ENCODE measurements at places on chromosomes 16 and 17. TPM values are rescaled to one million over a fixed set of nuclear protein-coding genes. Genes with fewer than 3 reads are reported as not detected.

The SYT17 gene
- 1.9 TPM for total RNA-seq

The EPOP gene
- 0.54 TPM for total RNA-seq

The RRAD gene
- 88.3 TPM for total RNA-seq

The MPG gene
- 202 TPM for total RNA-seq

The TBC1D3H gene
- 0.27 TPM for total RNA-seq

DNA sequence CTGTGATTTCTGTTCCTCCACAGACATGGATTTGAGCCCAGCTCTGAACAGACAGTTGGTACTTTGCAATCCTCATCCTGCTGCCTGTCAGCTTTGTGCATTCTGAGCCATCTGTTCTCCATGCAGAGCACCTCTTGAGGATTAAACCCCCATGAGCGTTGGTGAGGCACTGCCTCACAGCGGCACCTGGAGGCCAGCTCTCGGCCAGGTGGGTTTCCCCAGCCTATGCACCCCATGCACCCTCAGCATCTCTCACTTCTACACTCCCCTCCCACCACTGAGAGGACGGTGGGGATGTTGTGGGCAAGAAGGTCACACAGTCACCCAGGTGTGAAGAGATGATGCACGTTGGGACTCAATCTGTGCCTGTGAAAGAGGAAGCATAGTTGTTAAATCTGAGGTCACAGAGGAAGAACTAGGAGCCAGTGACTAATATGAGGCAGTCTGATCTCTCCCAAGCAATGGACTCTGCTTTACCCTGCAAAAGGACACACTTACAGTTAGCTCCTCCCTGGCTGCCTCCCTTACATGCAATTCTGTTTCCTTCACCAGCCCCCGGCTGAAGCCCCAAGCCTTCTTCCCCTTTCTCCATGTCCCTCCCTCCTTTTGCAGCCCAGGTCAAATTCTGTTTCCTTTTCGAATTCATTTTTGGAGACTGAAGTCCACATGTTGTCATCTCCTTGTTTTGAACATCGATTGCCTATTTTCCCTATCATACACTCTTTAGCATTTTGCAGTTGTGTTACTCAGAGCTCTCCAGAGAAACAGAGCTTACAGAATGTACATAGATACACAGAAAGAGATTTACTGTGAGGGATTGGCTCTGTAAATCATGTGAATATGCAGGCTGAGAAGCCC lies 58.5 kb downstream of the HS3ST3B1 start:
- no peak for DNase-seq

DNA sequence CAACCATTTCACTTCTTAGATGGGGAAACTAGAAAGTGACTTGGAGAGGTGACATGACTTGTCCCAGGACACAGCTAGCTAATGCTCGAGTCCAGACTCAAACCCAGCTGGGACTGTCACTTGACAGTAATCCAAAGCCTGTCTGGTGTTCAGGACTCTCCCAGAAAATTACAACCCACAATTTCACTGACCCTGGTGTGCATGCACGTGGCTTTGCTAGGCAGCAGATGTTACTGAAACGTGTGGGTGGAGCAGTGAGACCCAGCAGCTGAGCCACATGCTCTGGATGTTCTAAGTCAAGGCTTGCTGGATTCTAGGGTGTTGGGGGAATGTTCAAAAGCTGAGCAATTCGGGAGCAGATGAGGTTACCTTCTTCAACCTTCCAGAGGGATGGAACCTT lies 364.6 kb downstream of the GRIN2A start:
- DNase-seq, result no peak

DNA sequence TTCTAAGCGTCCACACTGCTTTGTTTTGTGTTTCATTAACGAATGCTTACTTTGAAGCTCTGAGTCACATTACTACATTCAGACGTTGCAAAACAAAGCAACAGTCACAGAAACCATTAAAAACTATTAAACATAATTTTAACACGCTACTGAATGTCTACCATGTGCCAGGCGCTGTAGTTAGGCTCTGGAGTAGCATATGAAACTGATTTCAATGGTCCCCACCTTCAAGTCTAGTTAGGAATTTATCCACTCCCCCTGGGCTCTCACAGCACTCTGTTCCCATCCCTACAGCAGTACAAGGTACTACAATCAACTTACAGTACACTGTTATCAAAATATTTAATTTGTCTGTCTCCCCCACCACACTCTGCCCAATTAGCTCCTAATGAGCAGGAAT lies 631 bp downstream of the UTP6 start:
- DNase-seq, result no peak

DNA sequence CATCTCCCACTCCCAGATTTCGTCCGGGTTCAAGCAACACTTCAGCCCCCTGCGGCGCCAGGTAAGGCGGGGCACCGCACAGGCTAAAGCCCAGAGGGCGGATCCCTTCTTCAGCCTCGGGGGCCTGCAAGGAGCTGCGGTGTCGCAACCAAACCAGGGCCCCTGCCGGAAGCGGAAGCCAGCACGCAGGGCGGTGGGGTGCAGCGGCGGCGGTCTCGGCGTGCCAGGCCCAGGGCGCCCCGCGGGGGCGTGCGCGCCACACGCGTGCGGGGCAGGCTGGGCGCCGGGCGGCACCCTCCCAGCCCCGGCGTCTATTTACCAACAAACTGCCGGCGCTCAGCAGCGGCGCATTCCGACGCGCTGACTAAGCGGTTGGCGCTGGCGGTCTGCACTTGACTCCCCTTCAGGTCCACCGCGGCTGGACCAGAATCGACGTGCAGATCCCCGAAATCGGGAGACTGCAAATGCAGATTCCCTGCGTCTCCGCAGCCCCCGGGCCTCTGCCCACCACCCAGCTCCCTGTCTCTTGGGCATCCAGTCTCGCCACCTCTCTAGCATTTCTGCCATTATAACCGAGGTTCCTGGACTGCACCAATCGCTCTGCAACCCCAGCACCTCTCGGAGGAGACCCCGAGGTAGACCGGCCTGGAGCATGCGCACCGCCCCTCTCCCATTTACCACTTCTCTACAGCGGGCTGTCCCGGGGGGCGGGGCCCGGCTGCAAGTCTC lies 421 bp upstream of the DLX4 start:
- DNase-seq, result no peak

DNA sequence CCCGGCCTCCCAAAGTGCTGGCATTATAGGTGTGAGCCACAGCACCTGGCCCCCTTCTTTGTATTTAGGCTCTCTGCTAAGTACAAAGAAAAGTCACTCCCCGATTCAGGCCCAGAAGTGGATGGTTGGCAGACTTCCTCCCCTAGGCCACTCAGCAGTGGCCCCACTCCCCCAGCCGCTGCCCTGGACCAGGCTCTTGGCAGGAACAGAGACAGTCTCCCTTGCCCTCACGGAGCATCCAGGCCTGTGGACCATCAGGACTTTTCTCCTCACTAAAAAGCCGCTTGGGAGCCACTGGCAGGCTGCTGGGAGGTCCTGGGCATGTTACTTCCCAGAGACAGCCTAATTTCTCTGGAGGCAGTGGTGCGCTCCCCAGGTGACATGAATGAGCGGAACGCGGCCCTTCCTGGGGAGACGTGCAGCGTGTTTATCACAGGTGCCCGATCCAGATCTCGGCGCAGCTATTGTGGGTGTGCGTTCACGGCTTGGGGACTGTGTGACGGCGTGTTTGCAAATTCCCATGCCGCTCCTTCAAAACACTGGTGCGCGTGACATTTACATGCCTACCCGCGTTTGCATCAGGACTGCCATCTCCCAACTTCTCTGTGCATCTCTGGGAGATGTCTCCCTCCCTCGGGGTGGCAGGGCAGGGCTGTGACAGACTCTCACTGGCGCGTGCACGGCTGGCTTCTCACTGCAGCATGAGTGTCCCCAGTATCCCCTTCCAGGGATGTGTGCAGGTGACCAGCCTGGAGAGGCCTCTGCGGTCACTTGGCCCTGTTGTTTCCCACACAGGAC lies 16.6 kb downstream of the WSCD1 start:
- no peak for DNase-seq

DNA sequence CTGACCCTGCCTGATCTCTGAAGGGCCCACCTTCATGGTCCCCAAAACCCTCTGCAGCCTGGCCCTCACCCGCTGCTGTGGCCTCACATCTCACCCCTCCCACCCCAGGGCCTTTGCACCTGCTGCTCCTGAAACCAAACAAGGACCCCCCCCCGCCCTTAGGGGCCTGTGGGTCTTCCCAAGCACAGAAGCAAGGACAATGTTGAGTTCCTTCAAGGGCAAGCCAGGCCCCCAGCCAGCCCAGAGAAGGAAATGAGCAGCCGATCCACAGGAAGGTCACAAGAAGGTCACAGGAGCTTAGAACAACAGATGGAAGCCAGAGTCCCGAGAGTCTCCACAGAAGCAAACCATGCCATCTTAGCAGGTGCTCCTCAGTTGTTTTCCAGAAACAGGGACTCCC lies 493 bp upstream of the PDE6G start:
- no peak for DNase-seq

GRCh38 chr17:66185862-66186261 lies 6.1 kb downstream of the CEP112 start:
- no peak for DNase-seq

GRCh38 chr17:59844884-59845594 lies 47.7 kb downstream of the TUBD1 start:
- DNase-seq, result no peak

DNA sequence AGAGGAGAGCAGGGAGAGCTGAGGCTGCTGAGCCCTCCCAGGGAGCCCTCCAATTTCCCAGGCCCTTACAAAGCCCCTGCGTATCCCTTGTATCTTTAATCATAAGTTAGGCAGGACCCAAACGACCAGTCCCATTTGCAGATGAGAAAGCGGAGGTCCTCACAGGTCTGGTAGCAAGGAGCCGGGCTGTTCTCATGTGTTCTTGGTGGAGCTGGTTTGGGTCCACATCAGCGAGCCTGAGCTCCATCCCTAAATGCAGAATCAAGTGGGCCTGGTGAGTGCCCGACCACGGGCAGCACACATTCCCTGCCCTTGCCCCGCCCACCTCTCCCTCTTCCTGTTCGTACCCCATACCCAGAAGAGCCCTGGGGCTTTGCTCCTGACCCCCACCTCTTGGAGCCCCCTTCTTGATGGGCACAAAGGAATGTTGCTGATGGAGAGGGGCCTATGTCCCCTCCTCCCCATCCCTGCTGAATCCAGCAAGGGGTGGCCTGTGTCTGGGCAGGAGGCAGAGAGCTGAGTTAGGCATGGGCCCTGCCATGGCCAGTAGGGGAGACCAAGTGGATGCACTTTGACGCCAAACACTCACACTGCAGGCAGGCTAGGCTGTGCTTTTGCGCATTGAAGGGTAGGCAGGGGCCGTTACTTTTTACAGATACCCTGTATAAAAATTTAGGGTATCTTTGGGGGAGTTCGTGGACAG lies 18.3 kb upstream of the ADCY7 start:
- no peak for DNase-seq

DNA sequence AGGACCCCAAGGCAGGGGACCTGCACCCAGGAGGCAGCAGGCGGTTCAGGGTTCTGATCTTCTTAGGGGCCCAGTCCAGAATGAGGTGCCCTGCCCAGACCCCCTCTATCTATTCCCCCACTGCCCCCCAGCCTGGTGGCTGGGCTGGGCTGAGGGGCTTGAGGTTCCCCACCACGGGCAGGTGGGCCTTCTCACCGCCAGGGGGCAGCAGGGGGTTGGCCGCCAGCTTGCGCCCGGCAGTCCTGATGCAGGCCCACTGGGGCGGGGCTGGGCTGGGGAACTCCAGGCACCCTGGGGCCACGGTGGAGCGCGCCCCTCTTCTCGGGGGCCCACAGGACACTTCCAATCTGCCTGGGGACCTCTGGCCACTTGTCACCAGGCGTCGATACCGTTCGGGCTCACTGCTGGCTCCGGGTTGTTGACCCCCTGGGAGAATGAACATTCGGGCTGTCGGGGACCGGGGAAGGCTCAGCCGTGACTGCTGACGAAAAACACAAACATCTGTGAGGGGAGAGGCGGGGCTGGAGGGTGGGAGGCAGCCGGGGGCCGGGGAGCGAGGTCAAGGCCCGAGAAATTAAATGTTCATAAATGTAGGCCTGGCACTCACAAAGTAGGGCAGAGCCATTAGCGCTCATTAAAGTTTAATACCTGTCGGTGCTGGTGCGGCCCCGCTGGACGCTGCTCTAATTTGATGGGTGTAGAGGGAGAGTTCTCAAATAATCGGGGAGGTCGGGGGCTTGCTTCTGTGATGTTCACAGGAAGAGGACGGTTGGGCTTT lies 219.3 kb upstream of the GSE1 start:
- no peak for DNase-seq

DNA sequence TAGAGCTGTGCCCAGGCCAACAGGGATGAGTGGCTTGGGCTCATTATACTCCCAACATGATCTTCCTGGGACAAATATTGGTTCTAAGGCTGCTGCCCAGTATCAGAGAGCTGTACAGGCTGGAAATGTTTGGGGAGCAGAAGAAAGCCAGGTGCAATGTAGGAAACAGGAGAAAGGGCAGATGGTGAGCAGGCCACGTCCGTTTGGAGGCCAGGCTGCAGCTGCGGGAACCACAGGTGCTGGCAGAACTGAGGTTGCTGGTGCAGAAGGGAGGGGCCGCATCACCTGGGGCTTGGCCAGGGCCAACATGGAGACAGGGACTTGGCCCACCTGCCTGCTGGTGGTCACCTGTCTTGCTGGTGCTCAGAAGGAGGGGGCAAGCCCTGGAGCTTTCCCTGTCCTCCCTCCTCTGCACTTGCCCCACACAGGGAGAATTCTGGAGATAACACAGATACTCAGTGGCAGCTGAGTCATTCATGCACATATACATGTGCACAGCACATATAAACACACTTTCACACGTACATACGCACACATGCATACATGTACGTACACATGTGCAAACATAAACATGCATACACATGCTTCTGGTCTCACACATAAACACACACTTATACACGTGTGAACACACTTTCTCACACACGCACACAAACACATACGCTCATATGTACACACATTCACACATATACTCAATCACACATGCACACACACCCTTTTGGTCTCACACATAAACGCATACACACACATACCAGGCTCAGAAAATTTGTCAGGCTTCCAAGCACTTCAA lies 67.7 kb downstream of the WSCD1 start:
- no peak for DNase-seq

- no peak for DNase-seq
These were observed 1.4 kb downstream of the PMP22 start for GRCh38 chr17:15263680-15264079.

DNA sequence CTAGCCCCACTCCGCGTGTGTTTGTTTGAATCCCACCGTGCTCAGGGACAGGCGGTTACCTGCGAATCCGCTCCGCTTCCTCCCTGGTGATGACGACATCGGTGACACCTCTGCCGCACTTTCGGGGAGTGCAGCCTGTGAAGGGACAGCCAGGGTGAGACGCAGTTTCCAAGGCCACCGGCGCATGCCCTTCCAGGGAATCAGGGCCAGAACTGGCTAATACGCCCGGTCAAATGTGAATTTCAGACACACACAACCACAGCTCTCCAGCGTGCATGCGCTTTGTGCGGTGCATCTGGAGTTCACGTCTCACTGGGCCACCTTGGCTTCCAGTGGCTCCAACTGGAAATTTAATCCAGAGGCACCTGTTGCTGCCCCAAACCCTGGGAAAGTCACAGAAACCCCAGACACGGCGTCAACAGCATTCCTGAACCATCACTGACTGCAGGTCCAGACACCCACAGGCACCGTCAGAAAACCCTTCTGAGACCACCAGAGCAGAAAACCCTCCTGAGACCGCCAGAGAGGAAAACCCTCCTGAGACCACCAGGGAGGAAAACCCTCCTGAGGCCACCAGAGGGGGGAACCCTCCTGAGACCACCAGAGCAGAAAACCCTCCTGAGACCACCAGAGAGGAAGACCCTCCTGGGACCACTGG lies 6.6 kb upstream of the HEXD start:
- no peak for DNase-seq

All from thoracic aorta (tissue), 2 donors.